Iris pigment epithelial cell (primary cell): ENCODE measurements at places on chromosomes 6 and 20.

GRCh38 chr6:79650950-79651349, 19.8 kb downstream of the SH3BGRL2 start:
- DNase-seq, result no peak

DNA sequence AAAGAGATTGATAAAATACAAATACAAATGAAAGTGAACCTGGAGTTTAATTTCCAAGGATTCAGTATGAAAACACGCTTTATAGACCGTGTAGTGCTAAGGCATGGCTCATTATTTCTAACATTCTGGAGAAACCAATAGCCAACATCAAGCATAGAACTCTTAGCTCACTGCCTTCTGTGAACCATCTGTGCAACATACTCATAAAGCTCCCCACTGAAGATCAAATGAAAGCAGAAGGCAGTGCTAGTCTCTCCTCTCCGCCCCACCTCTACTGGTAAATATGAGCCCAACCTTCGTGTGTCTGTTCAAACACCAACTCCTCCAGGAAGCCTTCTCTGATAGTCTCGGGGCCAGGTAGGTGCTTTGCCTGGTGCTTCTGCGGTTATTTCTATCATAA, 153.6 kb downstream of the IPCEF1 start:
- no peak for DNase-seq

- DNase-seq, result peak; percentile 34
Observed at GRCh38 chr20:45963059-45964005, 8.7 kb downstream of the ZNF335 start.

DNA sequence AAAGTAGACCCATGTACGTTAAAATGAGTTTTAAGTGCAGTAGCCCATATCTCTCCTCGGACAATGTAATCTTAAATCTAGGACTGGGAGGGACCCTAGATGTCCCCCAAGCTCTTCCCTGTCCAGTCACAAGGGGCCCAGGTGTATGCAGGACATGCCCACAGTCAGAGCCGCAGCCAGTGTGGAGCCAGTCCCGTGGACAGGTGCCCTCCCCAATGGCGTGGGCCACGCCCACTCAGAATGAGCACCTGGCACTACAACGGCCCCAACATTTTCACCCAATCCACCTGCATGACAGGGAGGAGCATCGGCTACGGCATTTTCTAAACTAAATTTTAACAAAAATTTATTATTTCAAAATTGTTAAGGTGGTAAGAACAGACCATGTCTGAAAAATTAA, 53.2 kb downstream of the WDR27 start:
- DNase-seq, result no peak
